ENCODE measurements at places on chromosomes 13 and 19.

GRCh38 chr13:27130223-27130978, 41.2 kb downstream of the USP12 start:
- DNase-seq: no peak

DNA sequence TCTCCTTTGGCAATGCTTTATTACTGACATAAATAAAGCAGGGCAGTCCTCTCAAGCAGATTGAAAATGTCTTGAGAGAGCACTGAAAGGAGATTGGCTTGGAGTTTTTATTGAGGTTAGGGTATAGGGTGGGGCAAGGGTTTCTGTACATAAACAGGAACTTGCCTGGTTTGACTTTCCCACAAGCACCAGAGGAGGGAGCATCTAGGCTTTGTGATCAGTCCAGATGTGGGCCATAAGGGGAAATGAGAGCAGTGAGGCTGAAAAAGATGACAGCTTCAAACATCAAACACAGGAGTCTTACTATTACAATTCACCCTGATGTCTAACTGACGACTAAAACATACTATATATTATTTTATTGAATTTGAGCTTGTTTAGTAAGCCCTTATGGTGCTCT, 260.9 kb downstream of the MTUS2 start:
- DNase-seq: no peak

DNA sequence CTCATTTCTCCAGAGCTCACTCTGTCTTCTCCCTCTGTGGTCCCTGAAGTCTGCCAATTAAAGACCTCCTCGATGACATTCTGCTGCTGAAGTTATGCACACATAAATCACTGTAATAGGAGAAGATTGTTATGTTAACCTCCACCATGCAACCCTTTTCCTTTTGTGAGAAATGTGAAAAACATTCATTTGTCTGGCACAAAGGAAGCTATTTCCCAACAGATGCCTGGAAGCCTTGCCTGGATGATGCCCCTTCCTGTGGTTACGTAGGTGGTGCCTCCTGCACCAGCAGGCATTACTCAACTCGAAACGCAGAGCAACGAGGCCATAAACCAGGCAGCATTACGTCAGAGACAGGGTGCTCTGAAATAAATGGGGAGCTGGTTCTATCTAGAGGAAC, 327.4 kb upstream of the ZNF507 start:
- no peak for DNase-seq

GRCh38 chr13:30792285-30793000, 57.1 kb downstream of the ALOX5AP start:
- no peak for DNase-seq

GRCh38 chr19:45769821-45770191, 754 bp upstream of the SIX5 start:
- no peak for DNase-seq

DNA sequence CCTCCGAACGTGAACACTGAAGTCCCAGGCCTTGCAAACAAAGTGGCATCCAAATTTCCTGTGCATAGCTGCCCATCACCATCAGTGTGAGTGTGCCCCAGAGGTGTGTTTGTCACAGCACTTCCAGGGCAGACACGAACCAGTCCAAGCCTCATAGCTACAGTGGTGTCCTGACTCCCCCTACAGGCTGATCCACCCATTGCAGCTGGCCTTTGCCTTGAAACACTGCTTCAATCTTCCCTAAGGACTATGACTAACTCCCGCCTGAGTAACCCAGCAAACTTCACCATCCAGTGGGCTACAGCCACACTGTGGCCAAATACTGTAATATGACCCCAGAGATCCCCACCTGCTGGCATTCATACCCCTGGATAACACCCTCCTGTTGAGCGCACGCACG, 3.9 kb downstream of the ZNF266 start:
- no peak for DNase-seq

GRCh38 chr13:60351855-60352615, 45.0 kb upstream of the TDRD3 start:
- DNase-seq: no peak

GRCh38 chr19:3769494-3769893, 2.5 kb downstream of the RAX2 start:
- DNase-seq: no peak

DNA sequence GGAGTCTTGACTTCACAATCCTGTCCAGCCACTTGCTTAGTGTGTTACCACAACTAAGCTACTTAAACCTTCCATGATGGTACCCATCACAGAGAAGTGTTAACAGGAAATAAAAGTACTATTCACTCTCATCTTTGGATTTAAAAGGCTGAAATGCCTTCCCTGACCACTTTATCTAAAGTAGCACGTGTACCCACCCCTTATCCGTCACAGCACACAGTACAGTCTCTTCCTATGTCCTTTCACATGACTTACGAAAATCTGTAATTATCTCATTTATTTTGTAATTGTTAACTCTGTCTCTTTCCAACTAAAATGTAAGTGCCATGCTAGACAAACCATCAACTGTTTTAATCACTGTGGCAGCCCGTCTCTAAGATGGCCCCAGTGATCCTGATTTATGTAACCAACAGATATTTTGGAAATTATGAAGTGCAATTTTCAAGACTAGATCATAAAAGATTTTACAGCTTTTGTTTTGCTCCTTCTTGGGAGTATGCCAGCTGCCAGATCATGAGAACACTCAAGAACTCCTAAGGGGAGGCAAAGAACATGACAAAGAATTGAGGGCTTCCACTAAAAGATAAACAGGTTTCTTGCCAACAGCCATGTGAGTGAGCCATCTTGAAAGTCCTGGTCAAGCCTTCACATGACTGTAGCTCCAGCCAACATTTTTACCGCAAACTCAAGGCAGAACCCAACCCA, 44.9 kb downstream of the DIAPH3 start:
- DNase-seq: no peak

- no peak for DNase-seq
Measured at GRCh38 chr19:18063463-18063862, 23.3 kb downstream of the IL12RB1 start.

Measured in activated CD8-positive, alpha-beta memory T cell treated with anti-CD3 and anti-CD28 coated beads for 48 hours (primary cell).